ENCODE measurements at places on chromosomes 2 and 18. TPM values are rescaled to one million over a fixed set of nuclear protein-coding genes. Genes with fewer than 3 reads are reported as not detected.

The HOXD13 gene
- total RNA-seq, result not detected

The MATN3 gene
- total RNA-seq, result 13.5 TPM

The LYPD1 gene
- 10.6 TPM for total RNA-seq

GRCh38 chr18:75071484-75071785 is 137.5 kb downstream of the PTGR3 start:
- H3K27me3 ChIP-seq, result no peaks in the 10 kb centered on the region
- H3K36me3 ChIP-seq, result no peaks in the 10 kb centered on the region
- no peak overlapping the region for H3K27ac ChIP-seq
- no peaks in the 10 kb centered on the region for H3K4me1 ChIP-seq
- no peak for DNase-seq

DNA sequence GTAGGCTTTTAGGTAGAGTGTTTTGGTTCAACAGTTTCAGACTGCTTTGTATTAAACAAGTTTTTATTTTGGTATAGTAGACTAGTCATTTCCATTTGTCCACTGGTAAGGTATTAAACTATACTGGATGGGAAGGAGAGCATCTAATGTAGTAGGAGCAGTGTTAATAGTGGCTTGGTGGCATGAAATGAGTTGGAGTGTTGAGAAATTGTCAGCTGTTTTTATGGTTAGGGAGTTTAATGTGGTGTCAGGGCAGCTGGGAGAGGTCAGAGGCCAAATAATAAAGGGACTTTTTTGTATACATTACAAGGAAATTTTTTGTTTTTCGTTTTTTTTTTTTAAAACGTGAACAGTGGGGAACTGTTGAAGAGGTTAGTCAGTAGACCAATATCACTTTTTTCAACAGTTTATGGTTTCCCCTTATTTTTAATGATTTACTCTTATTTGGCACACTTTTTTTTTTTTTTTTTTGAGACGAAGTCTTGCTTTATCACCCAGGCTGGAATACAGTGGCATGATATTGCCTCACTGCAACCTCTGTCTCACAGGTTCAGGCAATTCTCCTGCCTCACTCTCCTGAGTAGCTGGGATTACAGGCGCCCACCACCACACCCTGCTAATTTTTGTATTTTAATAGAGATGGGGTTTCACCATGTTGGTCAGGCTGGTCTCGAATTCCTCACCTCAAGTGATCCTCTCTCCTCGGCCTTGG is 21.2 kb downstream of the ACTR3 start:
- H3K27ac ChIP-seq, result no peak overlapping the region
- no peak overlapping the region for H3K4me3 ChIP-seq
- H3K36me3 ChIP-seq, result peaks cover 24% of the 10 kb centered on the region
- no peak for DNase-seq
- no peaks in the 10 kb centered on the region for H3K27me3 ChIP-seq
- no peaks in the 10 kb centered on the region for H3K4me1 ChIP-seq

- DNase-seq, result no peak
- no peak overlapping the region for H3K27ac ChIP-seq
- no peak overlapping the region for H3K4me3 ChIP-seq
- H3K27me3 ChIP-seq, result no peaks in the 10 kb centered on the region
- H3K4me1 ChIP-seq, result peaks cover 3% of the 10 kb centered on the region
Observed at GRCh38 chr2:227477291-227477690, 5.3 kb downstream of the AGFG1 start.

GRCh38 chr2:108535357-108535631 is 1.0 kb downstream of the LIMS1 start:
- no peaks in the 10 kb centered on the region for H3K27me3 ChIP-seq
- peak overlapping the region; percentile 87 for H3K4me3 ChIP-seq
- no peak for DNase-seq
- H3K27ac ChIP-seq, result no peak overlapping the region
- no peaks in the 10 kb centered on the region for H3K4me1 ChIP-seq

DNA sequence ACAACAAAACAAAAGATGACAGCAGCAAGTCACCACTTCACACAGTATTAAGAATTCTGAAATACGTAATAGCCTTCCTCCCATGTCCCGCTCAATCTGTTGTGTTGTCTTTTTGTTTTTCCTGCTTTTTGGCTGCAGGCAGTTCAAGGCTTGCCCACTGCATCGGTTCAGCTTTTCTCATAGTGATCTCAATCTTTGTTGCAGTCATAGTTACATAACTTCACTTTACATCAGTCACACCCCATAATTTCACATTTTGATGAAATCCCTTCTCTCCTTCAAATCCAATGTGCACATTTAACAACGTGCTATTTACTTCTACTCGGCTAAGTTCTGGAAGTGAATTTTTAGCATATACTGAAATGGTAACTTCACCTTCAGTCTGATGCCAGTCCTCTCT is 33.8 kb upstream of the HAAO start:
- no peak overlapping the region for H3K4me3 ChIP-seq
- no peaks in the 10 kb centered on the region for H3K27me3 ChIP-seq
- H3K36me3 ChIP-seq, result no peaks in the 10 kb centered on the region
- no peak overlapping the region for H3K27ac ChIP-seq
- no peaks in the 10 kb centered on the region for H3K4me1 ChIP-seq

- no peak overlapping the region for H3K27ac ChIP-seq
- no peaks in the 10 kb centered on the region for H3K36me3 ChIP-seq
- H3K4me3 ChIP-seq, result no peak overlapping the region
- no peaks in the 10 kb centered on the region for H3K27me3 ChIP-seq
- H3K4me1 ChIP-seq, result no peaks in the 10 kb centered on the region
Observed at GRCh38 chr2:151053661-151053990, 208.0 kb downstream of the RBM43 start.

GRCh38 chr2:69166812-69167468 is 154.0 kb downstream of the ANTXR1 start:
- no peak overlapping the region for H3K27ac ChIP-seq
- H3K27me3 ChIP-seq, result no peaks in the 10 kb centered on the region
- peaks cover 3% of the 10 kb centered on the region for H3K36me3 ChIP-seq
- no peak for DNase-seq
